ENCODE measurements at places on chromosomes 4 and X.

- no peak for DNase-seq
Measured at GRCh38 chr4:41438931-41439297, 99.0 kb upstream of the LIMCH1 start.

DNA sequence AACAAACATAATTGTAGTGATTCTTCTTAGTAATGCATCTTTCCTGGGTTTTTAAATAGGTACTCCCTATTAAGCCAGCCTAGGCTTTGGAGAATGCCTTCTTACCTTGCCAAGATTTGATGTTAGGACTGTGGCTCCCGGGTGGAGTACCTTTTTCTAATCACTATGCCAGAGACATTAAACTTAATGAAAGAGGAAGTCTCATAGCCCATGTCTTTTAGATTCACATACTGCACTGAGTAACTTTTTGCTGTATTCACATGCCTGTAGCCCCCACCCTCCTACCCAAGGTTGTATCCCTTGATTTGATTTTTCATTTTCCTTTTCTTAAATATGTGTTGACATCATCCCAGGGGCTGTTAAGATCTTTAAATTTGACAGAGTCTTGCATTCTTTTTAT lies 104.2 kb upstream of the TLR2 start:
- no peak for DNase-seq

DNA sequence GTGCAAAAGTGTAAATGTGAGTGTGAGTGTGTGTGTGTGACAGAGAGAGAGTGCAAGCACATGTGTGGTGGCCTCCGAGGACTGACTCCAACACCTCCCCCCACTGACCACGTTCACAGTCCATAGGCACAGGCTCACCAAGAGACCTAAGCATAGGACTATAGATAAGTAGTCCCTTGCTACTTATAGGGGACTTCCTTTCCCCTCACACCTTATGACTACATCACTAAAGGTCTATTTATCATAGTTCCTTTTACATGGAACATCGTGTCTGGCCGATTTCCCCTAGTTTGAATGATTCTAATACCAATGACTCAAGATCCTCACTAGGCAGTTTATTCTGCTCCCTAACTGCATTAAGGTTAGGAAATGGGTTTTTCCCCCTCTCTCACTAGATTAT lies 17.8 kb downstream of the FRMPD3 start:
- DNase-seq: no peak

DNA sequence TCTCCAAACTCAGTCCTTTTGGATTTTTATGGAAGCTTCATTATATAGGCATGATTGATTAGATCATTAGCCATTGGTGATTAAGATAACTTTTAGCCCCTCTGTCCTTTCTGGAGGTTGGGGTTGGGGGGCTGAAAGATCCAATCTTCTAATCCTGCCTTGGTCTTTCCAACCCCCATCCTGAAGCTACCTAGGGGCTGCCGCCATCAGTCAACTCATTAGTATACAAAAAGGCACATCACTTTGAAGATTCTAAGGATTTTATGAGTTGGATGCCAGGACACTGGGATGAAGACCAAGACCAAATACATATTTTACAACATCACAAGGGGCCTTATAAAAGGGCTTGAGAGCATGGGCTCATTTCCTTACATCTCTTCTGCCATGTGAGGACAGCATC lies 47.5 kb downstream of the CYTL1 start:
- no peak for DNase-seq

DNA sequence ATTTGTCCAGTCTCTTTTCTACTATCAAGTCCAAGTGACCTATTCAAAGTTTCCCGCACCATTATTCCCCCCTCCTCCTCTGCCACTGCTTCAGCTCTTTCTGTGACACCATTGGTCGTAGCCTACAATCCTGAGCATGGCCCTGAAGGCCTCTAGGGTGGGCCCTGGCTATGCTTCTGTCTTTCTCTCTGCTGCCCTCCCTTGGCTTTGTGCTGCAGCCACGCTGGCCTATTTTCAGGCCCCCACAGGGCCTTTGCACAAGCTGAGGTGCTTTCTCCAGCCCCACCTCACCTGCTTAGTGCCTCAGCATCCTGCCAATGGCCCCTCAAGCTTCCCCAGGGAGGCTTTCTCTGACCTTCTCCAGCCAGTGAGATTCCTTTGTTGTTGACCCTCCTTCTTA lies 156.5 kb downstream of the NHS start:
- no peak for DNase-seq

GRCh38 chr4:84498935-84499623 lies at the start of gene NKX6-1:
NKX6-1 (minus strand) TSS chr4:84499292; CDS start chr4:84498228, 1,064 bp downstream.
- DNase-seq: peak; percentile 34

DNA sequence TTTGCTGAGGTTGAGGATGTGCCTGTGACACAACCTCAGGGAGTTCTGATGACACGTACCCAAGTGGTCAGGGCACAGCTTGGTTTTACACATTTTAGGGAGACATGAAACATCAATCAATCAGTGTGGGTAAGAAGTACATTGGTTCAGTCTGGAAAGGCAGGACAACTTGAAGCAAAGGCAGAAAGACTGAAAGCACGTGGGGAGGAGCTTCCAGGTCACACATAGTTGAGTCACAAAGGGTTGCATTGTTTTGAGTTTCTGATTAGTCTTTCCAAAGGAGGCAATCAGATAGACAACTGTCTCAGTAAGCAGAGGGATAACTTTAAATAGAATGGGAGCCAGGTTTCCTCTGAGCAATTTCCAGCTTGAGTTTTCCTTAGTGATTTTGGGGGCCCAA lies 1910.0 kb upstream of the AGA start:
- DNase-seq: no peak

DNA sequence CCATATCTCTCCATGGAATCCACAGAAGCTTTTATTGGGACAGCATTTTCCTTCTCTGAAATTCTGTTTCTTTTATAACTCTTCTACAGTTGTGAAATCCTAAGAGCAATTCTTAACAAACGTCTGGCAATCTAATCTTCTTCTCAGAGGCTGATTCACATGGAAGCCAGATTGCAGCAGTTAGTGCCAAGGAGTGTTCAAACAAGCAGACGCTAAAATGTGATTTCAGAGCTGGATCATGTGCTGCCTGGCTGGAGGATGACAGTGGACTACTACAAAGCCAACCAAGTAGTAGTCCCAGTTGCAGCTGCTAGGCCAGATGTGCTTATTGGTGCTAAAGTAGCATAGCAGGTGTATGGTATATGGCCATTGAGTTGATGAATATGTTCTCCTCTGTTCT lies 27.7 kb upstream of the GLRB start:
- no peak for DNase-seq

DNA sequence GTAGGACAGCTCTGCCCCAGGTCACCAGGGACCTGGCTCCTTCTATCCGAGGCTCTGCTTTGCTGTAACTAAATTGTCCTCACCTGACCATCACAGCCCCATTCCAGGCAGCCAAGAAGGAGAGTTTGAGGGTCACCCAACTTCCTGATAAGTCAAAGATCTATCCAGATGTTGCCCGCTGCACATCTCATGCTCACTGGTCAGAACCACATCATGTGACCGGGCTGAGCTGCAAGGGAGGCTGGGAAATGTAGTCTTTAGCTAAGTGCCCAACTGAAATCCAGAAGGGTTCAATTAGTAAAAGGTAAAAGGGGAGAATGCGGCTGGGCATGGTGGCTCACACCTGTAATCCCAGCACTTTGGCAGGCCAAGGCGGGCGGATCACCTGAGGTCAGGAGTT lies 18.4 kb downstream of the HMX1 start:
- DNase-seq: no peak

- DNase-seq: no peak
Measured at GRCh38 chr4:2091990-2092668, 33.0 kb downstream of the NAT8L start.

GRCh38 chr4:53380221-53380620 lies 2.8 kb downstream of the FIP1L1 start:
- no peak for DNase-seq

GRCh38 chr4:94305466-94306225 lies 37.0 kb downstream of the HPGDS start:
- DNase-seq: no peak

DNA sequence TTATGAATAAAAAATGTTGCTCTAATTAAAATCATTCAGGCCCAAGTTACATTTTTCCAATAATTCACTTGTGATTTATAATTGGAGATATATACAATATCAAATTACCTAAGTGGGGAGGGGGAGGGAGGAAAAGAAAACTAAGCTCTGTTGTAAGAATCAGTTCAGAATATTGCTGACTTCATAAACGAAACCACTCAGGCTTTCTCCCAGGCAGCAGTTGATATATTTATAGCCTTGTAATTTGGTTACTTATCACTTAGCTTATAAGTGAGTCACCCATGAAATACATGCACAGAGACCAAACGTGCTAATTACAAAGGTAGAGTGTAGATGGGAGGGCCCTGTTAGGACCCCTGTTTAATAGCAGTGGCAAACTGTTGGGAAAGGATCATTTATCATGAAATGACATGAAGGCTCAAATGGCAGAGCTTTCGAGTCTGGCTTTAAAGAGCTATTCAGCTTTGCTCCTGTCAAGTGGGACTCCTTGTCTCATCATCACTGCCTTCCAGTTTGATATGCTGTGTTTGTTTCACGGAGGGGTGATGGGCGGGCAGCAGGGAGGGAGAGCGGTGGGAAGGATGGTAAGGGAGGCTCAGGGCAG lies 105.6 kb upstream of the PGRMC2 start:
- no peak for DNase-seq

All from activated T-cell treated with anti-CD3 and anti-CD28 coated beads, Interleukin-2, amount 50 U/mL, for 72 hours (primary cell).